ENCODE measurements at places on chromosomes 1 and 21. TPM values are rescaled to one million over a fixed set of nuclear protein-coding genes. Genes with fewer than 3 reads are reported as not detected.

The RUSC1 gene
- 6.6 TPM for total RNA-seq

The RNU5D-1 gene
- not detected for total RNA-seq

The GSTM2 gene
- total RNA-seq, result 16.1 TPM

The OPTC gene
- not detected for total RNA-seq

The LCE2C gene
- not detected for total RNA-seq

The FCAMR gene
- not detected for total RNA-seq

The MIXL1 gene
- not detected for total RNA-seq

Measured in mononuclear cell (primary cell).